ENCODE measurements at places on chromosomes 3 and 15.

- DNase-seq, result no peak
Observed at GRCh38 chr3:54859184-54859583, 68.7 kb downstream of the LRTM1 start.

DNA sequence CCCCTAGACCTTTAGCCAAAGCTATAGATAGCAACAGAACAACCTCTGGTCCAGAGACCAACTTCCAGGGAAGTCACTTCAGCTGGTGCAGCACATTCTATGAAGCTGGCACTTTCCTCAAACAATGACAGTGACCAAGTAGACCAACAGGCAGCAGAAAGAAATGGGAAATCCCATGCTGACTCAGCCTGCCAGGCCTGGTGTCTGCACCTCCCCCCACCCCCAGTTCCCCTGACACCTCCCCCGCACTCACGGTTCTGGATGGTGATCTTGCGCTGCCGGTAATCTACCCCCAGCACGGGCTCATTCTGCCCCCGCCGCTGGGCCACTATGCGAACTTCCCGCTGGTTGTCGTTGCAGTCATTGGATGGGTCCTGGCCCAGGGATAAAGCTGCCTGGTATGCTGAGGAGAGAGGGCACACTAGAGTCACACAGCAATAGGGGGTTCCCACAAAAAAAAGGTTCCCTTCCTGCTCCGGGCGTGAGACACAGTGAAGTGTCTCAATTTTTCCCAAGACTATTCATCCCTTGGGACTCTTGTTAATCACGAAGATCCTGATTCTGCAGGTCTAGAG lies 17.0 kb downstream of the ILDR1 start:
- DNase-seq, result no peak

DNA sequence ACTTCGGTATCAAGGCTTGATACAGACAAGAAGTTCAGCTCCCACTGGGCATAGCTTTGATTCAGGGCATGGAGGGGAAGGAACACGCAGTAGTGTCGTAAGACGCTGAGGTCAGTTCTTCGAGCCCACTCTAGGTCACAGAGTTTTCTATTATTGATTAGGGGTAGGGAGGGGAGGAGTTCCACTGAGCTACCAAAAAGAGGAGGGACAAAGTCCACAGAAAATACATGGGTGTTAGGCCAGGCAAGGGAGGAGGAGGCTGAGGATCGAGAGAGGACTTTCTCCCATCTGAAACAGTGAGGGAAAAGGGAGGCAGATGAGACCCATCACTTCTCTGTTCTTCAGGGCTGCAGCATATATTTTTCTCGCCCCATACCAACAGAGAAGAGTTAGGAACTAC lies 75.1 kb upstream of the GUCA1C start:
- DNase-seq, result no peak

- no peak for DNase-seq
Observed at GRCh38 chr3:10419637-10420232, 85.7 kb downstream of the ATP2B2 start.

GRCh38 chr3:79199966-79200365 lies 567.8 kb downstream of the ROBO1 start:
- DNase-seq, result no peak

DNA sequence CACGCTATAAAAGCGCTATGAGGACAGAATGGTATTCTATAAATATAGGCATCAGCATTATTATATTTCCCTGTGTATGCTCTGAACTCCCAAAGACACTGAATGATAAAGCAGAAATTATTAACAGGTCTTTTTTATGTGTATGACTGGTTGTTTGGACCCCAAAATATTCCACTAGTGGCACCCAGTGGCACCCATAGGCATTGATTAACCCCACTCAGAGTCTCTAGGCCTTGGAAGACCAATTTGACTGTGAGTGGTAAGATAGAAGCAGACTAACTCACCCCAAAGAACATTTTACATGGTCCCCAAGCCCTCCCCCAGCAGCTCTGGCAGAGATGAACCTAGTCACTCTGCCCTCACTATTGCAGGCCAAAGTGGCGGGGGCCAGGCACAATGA lies 45.4 kb upstream of the UBE2E1 start:
- no peak for DNase-seq

- DNase-seq, result no peak
Observed at GRCh38 chr3:197748597-197749314, 927 bp upstream of the FYTTD1 start.

DNA sequence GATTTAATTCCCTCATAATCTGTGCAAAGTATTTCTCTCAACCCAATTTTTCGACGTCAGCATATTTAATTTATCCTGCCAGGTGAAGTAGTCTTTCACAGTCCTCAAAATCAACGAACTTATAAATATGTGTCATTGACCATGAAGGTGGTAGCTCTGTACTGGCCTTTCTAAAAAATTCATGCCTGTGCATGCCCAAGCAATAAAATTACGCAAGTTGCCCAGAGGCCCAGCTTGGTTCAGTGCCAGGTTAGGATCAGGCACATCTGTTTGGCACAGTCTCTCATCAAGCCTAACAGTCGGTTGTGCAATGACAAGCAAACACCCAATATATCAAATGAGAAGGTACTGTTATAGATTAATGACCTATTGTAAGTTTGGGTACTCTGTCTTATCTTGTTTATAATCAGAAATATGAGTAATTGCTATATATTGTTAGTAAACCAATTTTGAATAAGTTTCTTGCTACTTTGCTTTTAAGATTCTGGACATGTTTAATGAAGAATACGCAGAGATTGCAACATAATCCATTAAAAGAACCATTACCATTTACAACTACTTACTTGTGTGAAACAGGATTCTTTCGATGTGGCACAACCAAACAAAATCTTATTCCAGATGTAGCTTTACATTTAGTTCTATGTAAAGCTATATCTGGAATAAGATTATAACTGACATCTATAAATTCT lies 159.0 kb upstream of the IL12A start:
- DNase-seq, result no peak

GRCh38 chr15:37076543-37076942 lies 23.8 kb downstream of the MEIS2 start:
- no peak for DNase-seq

DNA sequence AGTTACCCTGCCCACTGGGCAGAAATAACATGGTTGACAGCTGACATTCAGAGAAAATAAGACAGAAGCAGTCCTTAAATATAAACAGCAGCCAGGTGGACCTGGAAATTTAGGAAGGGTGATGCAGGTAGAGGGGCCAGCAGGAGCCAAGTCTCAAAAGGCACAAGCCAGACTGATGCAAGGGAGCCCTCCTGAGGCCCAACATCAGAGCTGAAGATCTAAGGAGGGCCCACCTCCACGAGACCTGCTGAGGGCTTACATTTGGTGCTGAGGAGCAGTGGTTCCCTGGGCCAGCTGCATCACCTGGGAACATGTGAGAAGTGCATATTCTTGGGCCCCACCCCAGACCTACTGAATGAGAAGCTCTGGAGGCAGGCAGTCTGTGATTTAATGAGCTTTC lies 105.5 kb upstream of the TRIM42 start:
- no peak for DNase-seq

DNA sequence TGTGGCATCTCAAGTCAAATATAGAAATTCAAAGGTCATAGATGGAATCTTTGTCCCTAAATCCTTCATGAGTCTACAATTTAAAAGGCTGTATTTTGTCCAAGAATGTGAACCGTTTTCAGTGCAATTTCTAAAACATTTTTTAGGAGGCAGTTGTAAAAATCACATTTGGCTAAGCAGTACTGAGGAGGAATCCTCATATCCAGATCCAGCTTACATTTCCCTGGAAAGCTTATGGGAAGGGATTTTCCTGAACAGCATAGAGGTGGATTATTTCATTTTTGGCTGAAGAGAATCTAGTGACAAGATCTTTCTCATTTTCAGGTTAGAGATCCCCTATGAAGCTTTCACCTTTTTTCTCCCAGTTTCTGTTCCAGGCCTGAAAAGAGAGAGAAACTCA lies 178.4 kb downstream of the POLR2M start:
- no peak for DNase-seq

GRCh38 chr3:4735243-4735642 lies 242.1 kb downstream of the ITPR1 start:
- no peak for DNase-seq

GRCh38 chr3:22474706-22475445 lies 723.9 kb upstream of the ZNF385D start:
- no peak for DNase-seq

DNA sequence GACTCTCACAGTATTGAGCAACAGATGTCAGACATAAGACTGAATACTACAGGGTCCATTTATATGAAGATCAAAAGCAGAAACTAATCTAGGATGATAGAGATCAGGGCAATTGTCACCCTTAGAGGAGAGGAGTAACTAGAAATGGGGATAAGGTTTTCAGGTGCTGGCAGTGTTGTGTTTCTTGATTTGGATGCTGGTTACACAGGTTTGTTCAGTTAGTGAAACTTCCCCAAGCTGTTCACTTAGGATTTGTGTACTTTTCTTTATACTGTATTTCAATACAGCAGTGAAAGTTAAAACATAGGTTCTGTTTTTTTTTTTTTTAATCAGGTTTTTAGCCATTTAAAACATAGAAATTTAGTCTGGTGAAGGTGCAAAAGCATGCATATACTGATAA lies 39.1 kb upstream of the CMTM7 start:
- DNase-seq, result no peak

DNA sequence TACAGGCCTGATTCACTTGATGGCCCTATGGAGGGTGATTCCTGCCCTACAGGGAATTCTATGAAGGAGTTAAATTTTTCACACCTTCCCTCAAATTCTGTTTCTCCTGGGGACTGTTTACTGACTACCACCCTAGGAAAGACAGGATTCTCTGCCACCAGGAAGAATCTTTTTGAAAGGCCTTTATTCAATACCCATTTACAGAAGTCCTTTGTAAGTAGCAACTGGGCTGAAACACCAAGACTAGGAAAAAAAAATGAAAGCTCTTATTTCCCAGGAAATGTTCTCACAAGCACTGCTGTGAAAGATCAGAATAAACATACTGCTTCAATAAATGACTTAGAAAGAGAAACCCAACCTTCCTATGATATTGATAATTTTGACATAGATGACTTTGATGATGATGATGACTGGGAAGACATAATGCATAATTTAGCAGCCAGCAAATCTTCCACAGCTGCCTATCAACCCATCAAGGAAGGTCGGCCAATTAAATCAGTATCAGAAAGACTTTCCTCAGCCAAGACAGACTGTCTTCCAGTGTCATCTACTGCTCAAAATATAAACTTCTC lies 43.6 kb downstream of the BLM start:
- no peak for DNase-seq

Data from central memory CD8-positive, alpha-beta T cell (primary cell).